ENCODE measurements at places on chromosomes 12 and 14.
A peak's percentile ranks its signal among the peaks of the same experiment; 100 is the strongest.

- DNase-seq: no peak
Measured at GRCh38 chr14:70317969-70318634, 41.4 kb downstream of the COX16 start.

- DNase-seq: no peak
Measured at GRCh38 chr12:132642846-132643835, 24.6 kb downstream of the P2RX2 start.

DNA sequence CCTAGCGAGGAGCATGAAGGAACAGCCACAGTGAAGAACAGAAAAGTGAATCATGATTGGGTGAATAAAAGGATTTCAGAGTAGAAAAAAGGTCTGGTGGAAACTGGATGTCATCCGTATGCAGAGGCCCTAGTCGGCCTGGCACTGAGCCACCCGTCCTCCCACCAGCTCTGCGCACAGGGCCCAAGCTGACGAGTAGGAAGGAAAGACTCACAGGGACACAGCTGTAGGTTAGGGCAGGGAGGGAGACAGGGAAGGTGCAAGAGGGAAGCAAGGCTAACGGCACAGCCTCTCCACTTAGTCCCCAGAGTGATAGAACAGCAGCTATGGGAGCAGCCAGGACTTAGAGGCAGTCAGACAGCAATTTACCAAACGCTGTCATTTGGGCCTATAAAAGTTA lies 112.6 kb downstream of the KCNK10 start:
- DNase-seq: no peak

GRCh38 chr12:6944381-6945186 lies 762 bp downstream of the C12orf57 start:
- peak; percentile 74 for DNase-seq

- DNase-seq: no peak
Measured at GRCh38 chr12:45259675-45260074, 43.8 kb downstream of the ANO6 start.

GRCh38 chr14:75068294-75069120 lies 934 bp upstream of the ZC2HC1C start:
- DNase-seq: no peak

DNA sequence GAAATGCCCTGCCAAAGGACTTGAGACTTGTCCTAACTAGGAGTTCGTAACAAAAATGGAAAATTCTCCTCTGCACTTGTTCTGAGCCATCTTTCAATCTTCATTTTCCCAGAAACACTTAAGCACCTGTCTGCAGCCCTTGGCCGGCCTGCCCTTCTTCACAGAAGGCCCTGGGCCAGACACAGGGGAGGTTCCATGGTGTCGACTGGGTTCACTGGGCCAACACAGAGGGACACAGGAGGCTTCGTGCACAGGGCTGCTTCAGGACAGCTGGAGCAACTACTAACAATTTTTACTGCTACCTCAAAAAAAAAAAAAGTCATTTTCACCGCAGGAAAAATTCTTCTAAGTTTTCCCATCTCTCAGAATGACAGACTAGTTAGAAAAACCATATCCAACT lies 19.6 kb downstream of the NID2 start:
- DNase-seq: no peak

DNA sequence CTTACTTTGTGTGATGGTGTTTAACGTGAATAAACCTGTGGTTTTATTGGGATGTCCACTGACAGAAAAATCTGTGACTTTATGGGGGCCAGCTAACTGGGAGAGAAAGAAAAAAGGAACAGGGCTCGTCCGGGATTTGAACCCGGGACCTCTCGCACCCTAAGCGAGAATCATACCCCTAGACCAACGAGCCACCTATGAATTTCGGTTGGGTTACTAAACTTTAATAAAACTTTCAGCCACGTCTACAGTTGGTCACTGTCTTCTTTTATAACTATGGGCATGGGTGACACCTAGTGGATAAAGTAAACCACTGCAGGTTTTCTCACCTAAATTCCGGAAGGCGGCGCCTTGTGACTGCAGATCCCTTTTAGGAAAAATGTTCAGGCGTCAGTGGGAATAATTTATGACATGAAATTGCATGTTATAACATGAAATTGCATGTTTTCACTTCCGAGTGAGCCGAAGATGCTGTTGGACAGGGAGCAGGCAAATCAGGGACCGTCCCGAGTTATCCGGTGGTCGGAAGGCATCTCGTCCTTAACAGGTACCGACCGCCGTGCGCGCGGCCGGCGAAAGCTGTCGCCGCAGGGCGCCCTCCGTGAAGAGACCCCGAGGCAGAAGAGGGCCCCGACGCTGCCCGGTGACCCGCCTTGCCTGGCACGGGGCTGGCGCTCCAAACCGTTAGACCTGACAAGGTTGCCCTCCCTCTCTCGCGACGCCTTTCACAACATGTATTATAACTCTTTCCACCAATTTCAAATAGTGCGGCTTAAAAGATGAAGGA lies 18.2 kb upstream of the RNASE12 start:
- no peak for DNase-seq

- no peak for DNase-seq
Measured at GRCh38 chr14:62470935-62471334, 574.3 kb downstream of the KCNH5 start.

- DNase-seq: no peak
Measured at GRCh38 chr14:54309615-54310014, 87.2 kb upstream of the CDKN3 start.

- DNase-seq: no peak
Measured at GRCh38 chr14:89351516-89352404, 65.3 kb downstream of the FOXN3 start.

- DNase-seq: no peak
Measured at GRCh38 chr12:122062832-122063693, 15.5 kb upstream of the MLXIP start.

GRCh38 chr14:95250936-95251335 lies 68.8 kb downstream of the CLMN start:
- DNase-seq: no peak

- no peak for DNase-seq
Measured at GRCh38 chr12:53060064-53060720, 10.3 kb downstream of the TNS2 start.

- no peak for DNase-seq
Measured at GRCh38 chr14:81311141-81311540, 89.0 kb downstream of the STON2 start.

DNA sequence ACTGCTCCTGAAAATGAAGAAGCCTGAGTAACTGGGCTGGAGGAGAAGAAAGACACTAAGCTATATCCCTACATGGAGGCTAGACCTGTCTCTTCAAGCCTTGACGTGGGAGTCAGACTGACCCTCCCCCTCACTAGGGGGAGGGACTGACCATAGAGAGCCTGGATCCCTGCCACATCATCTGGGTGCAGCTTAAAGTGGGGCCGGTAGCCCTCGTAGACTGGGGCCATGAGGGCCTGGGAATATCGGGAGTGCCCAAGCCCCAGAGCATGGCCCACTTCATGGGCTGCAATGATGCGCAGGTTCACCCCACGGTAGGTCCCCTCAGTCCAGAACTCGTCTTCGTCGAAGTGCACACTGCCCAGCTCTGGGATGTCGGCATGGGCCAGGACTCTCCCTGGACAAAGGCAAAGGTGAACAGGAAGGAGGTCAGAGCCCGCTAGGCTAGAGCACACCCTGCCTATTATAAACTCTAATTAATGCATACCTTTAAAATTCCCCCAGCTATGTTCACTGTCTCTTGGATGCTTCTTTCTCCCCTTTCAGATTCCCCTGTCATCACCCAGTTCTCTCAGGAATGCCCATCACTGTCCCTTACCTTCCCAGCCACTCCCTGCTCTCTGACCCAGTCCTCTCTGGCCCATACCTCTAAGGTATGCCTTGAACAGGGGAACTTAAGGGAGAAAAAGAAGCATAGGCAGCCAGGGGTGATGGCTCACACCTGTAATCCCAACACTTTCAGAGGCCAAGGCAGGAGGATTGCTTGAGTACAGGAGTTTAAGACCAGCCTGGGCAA lies 3.2 kb downstream of the MMP19 start:
- DNase-seq: no peak

GRCh38 chr12:59593761-59594160 lies 2.1 kb upstream of the SLC16A7 start:
- no peak for DNase-seq

GRCh38 chr12:58268069-58268468 lies 326.7 kb downstream of the ATP23 start:
- DNase-seq: no peak

DNA sequence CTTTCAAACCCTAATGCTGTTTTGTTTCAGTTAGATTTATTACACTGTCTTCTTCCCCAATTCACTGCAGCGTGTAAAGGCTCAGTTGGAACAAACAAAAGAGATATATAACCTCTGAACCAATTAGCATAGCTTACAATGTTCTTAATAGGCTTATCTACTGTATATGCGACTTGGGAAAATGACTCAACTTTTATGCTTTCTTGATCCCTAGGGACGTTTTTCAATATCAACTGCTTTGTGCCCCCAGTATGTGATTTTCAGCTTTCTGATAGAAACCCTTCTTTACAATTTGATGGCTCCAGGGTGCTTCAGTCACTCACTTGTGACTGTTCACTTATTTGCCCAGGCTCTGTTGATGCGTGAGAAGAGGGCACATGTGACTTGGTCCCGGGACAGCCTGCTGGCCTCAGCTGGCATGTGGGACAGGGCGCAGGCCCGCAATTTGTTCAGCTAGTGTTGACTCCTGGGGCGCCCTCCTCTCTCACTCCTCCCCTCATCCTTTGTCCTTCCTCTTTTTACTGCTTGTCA lies 107.1 kb downstream of the TMTC2 start:
- no peak for DNase-seq

DNA sequence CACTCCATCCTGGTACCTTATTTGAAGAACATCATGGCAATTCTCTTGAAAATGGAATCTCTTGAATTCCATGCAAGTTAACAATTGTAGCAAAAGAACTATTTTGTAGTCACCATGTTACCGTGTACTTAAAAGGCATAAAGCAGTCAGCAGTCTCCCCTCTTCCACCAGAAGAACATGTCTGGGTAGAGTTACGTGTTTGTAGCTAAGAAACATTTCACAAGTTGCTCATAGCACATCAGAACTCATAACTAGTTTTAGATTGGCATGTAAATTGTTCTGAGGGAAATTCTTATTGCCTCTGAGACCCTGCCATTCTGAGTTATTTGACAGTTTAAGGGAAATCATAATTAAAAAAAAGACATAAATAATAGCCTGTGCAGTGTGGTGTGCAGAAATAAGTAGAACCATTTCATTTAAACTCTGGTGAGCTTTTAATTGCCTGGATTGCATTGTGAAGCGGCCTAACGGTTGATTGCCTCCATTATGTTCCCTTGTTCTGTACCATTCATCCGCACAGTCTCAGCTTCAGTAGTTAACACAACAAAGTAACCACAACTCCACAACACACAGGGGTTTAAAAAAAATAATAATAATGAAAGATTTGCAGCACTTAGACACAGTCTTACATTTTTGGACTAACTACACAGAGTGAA lies 2.6 kb downstream of the LMO3 start:
- no peak for DNase-seq

- no peak for DNase-seq
Measured at GRCh38 chr12:15636060-15636890, 152.9 kb downstream of the EPS8 start.

- DNase-seq: no peak
Measured at GRCh38 chr12:51322452-51322851, 1.5 kb downstream of the BIN2 start.

DNA sequence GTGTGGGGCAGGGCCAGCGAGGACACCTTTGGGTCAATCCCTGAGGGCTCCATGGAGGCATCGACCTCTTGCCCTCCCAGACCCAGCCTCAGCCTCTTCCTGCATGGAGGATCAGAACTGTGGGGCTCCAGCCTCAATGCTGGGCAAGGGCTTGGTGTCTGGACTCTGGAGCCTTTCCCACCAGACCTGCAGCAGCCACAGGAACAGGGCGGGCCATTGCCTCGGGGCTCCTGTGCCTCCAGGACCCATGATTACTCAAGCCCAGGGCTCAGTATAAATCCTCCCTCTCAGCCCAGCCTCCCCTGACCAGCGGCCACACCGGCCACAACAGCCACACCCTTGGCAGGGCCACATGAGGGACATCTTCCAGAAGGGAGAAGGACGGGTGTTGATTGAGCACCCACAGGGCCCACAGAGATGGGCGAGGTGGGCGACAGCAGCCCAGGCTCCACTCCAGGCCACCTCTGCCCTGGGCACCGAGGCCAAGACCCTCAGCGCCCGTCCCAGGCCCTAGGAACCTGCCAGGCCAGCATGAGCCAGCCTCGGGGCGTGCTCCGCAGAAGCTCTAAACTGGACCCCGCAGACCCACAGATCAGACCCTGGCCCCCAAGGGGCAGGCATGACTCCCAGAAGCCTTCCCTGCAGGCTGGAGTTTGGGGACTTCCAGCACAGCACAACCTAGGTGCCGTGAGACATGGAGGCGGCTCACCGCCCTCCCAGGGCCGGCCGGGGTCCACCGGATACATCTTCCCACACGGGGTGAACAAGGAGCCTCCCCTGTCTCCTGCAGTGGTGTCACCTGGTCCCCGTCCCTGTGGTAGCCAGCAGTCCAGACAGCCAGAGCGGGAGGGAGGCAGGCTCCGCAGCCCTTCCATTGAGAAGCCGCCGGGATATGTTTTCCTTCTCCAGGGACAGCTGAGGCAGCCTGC lies 25.1 kb downstream of the NCOR2 start:
- DNase-seq: no peak

DNA sequence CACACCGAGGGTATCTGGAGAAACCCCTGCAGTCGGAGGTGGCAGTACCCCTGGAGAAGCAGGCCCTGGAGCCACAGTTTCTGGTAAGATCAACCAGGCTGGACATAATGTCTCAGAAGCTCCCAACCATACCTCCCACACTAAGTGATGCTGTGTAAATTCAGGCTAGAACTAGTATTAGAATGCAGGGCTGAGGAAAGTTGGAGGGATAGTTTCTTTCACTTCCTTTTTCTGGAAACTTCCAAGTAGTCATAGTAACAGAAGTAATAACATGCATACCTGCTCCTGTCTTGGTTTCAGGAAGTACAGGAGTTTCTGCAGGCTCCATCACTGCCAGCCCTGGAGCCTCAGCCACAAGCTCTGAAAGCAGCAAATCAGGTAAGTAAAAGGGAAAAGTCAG lies 228.1 kb upstream of the CNTN1 start:
- no peak for DNase-seq

DNA sequence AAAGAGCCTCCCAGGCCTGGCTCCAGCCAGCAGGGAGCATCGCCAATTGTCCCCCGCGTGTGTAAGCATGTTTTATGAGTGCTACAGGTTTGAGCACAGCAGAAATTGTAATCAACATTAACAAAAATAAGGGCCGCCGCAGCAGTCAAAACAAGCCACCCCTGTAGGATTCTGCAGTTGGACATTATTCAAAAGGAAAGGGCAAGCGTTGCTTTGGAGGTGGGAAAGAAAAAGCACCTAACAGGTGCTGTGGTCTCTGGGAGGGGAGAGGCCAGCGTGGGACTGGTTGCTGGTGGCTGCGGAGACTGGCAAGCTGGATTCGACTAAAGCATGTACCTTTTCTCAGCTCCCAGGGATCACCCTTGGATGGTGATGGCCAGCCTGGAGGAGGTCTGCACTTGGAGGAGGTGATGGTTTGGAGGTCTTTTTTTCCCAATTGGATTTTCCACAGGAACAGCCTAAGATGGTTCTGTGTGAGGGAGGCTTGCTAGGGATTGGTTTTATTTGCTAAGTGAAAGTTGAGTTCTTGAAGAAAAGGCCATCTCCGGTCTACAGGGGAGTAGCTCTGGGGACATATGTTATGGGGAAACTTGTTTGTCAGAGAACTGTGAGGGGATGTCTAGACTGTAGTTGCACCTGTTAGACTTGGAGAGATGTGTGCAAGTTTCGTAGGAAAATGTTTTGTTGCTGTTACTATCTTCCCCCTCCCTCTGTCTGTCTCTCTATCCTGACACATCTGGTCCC lies 2.0 kb downstream of the DYRK2 start:
- DNase-seq: no peak

Measured in omental fat pad (tissue), 4 donors.